ENCODE measurements at places on chromosomes 1 and 21.

GRCh38 chr1:192477630-192478029 lies 97.9 kb upstream of the RGS1 start:
- DNase-seq, result no peak

DNA sequence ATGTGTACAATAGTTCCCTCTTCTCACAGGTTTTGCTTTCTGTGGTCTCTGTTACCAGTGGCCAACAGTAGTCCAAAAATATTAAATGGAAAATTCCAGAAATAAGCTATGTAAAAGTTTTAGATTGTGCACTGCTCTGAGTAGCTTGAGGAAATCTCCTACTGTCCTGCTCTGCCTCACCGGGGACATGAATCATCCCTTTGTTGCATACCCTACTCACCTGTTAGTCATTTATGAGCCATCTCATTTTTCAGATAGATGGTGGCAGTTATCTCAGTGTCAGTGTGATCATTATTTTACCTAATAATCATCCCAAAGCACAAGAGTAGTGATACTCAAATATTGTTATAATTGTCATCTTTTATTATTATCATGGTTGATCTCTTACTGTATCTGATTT lies 688.1 kb downstream of the PLA2G4A start:
- DNase-seq, result no peak

DNA sequence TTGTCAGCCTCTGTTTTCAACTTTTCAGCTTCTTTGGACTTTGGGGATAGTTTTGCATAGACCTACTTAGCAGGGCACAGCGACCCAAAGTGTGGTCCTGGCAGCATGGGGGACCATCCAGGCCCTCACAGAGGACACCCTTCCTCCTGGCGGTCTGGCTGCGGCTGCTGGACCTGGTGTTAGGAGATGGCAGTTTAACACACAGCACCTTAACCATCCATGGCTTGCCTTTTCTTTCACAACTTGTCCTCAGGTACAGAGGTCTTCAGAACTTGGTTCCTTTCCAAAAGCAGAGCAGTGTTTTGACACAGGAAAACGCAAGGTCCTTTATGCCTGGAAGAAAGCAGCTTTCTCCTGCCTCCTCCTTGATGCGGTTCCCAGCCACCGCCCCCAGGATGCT lies 68.1 kb downstream of the RHOU start:
- no peak for DNase-seq

- no peak for DNase-seq
These were observed 7.9 kb downstream of the GPR3 start for GRCh38 chr1:27400082-27400962.

DNA sequence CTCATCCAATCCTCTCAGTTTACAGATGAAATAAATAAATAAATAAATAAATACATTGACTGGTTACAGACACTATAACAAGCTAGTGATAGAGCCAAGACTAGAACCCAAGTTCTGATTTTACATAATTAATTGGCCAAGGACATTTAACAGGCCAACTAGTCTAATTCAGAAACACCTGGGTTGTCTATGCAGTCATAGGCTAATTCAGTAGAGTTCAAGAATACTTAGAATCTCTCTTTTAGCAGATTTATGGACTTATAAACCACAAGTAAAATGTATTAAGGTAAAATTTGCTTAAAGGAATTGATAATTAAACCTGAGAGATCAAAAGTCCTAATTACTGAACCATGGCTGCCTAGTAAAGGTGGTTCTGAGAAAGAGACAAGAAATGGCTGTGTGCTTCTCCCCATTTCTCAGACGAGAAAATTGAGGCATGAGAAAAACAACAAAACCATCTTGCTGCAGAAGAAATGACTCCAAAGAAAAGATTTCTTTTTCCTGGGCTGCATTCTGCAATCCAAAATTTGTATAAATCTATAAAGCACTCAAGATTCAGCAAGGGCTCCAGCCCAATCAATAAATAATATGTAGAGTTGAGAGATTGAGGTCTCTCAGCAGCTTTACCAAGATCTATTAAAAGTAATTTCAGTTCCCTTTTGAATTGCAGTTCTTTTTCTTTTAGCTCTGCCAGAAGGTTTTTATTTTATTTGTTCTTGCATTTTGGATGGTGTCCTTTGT lies 98.3 kb downstream of the DUSP10 start:
- DNase-seq, result no peak

DNA sequence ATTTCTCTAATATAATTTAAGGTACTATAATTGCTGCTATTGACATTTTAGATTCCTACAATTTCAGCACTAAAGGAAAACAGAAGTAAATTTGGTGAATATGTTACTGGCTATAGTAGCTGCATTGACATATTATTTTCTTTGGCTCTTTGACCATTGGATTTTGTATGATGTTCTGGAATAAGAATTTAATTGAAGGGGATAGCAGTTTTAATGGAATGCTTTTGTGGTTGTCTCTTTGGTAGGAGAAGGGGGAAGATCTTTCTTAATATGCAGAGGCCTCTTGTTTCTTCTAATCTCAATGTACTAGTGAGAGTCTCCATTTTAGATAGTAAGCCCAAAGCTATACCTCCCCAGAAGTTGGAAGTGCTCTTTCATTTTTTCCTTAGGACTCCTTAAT lies 6.9 kb downstream of the DTL start:
- no peak for DNase-seq

GRCh38 chr21:42089093-42089631 lies 18.0 kb downstream of the UMODL1 start:
- DNase-seq, result no peak

GRCh38 chr1:12408662-12409061 lies 178.8 kb downstream of the VPS13D start:
- no peak for DNase-seq

GRCh38 chr1:179881642-179882252 lies 338 bp upstream of the TOR1AIP1 start:
- no peak for DNase-seq

DNA sequence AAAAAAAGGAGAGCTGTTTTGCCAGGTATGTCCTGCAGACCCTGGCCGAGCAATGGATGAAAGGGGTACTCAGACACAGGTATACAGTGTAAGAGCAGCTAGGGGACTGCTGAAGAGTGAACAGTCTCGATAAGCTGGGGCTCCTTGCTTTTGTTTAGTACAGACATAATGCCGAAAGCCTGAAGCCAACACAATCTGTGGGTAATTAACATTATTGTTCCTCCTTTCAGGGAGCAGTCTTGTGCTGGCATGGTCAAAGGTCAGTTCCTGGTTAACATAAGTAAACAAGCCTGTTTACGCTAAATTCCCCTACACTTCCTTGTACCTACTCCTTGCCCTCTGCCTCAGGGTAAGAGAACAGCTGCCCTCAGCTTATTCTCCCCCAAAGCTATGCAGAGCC lies 272.3 kb upstream of the ST6GALNAC5 start:
- DNase-seq, result no peak

DNA sequence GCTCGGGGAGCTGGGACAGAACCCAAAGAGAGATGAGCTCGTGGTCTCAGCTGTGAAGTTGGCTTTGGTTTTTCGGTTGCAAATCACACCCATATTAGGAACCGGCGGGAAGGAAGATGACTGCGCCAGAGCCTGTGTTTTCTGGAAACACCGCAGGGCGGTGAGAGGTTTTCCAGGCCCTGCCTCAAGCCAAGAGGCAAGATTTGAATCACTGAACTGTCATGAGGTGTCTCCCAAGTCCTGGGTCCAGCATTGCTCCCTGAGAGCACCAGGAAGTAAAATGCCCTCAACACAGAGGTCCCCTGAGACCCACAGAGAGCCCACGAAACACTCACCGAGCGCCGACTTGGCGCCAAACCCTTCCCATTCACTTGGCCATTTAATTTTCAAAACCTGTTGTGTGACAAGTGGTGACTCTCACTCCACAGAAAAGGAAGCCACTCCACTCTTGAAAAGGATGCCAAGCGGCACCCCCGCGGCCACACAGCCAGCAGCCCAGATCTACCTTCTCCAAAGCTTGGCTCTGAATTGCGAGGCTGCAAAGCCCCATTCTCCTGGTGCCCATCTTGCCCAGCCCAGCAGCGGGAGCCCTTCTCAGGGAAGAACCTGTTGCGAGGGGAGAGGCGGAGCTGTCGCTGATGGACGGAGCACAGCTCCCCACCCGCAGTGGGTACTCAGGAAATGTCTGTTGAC lies 99.0 kb upstream of the RUNX3 start:
- DNase-seq, result no peak

GRCh38 chr1:3570066-3570986 lies 41.0 kb downstream of the MEGF6 start:
- no peak for DNase-seq

DNA sequence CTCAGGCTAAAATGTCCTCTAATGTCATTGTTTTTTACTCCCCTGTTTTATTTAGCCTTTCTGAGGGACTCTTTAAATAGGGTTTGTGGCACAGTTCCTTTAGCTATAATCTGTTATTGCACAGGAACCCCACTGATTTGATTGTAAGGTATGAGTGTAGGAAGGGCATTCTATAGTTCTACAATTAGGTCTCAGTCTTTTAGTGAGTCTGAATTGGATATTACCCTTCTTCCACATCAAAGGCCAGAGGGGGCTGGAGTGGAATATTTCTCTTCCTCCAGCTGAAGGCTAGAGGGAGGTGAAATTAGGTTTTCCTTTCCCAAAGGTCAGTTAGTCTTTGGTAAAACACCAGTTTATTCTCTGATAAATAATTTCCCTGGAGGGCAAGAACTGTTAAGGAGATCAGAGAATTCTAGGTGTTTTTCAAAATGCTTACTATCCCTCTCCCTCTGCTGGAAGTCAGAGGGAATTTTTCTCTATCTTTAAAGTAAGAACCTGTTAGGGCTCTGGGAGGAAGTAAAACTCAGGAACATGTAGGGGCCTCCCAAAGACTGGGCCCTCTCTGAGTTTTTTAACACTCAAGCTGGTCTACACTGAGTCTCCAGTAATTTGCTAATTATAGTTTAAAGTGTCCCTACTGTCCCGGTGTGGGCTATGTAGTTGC lies 176.3 kb upstream of the ZNHIT6 start:
- DNase-seq, result no peak

DNA sequence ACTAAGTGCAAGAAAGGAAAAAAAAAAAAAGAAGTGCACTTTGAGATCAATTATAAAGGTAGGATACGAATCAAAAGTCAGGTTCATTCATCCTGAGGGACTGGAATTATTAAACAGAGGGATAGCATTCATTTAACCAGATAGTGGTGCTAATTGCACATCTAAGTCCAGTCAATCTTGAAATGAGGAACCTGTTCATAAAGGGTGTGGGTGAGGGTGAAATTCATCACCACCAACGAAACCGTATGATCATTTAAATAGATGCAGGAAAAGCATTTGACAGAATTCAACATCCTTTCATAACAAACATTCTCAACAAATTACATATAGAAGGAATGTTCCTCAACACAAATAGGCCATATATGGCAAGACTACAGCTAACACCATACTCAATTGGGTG lies 5.6 kb downstream of the CTSS start:
- no peak for DNase-seq

GRCh38 chr1:180198196-180198595 lies 31.9 kb upstream of the LHX4 start:
- no peak for DNase-seq

- DNase-seq, result no peak
These were observed 94.2 kb downstream of the AK5 start for GRCh38 chr1:77375990-77376389.

- no peak for DNase-seq
These were observed 5.7 kb downstream of the QSOX1 start for GRCh38 chr1:180160357-180160756.
